ENCODE measurements at places on chromosomes 7 and 10. TPM values are rescaled to one million over a fixed set of nuclear protein-coding genes. Genes with fewer than 3 reads are reported as not detected.

Gene PURB
- total RNA-seq: 17.1 TPM

Gene POLR2J2
- 3.3 TPM for total RNA-seq

Gene CDHR1
- 0.17 TPM for total RNA-seq

DNA sequence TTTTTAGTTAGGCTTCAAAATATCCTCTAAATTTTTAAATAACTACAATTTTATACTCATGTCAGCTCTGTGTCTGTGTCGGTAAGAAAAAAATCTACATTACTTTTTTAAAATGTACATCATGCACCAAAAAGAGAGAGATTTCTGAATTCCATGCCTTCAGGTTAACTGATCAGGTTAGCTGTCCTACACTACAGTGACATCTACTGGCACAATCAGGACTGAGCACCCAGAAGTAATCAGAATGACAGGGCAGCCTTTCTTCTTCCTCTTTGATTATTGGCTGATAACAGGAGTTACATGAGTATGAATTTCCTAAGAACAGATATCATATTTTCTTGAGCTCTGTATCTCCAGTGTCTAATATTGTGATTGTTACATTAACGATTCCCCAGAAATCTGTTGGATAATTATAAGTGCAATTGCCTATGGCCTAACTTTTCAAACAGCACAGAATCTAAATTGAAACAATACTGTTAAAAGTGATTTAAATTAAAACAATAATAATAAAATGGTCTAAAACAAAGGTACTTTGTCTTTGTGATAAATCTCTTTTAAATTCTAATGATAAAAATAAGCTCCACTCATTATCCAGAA, 41.8 kb upstream of the HYCC1 start:
- H3K27ac ChIP-seq: no peak overlapping the region
- H3K4me1 ChIP-seq: no peaks in the 10 kb centered on the region
- H3K36me3 ChIP-seq: no peaks in the 10 kb centered on the region
- H3K4me3 ChIP-seq: no peak overlapping the region

DNA sequence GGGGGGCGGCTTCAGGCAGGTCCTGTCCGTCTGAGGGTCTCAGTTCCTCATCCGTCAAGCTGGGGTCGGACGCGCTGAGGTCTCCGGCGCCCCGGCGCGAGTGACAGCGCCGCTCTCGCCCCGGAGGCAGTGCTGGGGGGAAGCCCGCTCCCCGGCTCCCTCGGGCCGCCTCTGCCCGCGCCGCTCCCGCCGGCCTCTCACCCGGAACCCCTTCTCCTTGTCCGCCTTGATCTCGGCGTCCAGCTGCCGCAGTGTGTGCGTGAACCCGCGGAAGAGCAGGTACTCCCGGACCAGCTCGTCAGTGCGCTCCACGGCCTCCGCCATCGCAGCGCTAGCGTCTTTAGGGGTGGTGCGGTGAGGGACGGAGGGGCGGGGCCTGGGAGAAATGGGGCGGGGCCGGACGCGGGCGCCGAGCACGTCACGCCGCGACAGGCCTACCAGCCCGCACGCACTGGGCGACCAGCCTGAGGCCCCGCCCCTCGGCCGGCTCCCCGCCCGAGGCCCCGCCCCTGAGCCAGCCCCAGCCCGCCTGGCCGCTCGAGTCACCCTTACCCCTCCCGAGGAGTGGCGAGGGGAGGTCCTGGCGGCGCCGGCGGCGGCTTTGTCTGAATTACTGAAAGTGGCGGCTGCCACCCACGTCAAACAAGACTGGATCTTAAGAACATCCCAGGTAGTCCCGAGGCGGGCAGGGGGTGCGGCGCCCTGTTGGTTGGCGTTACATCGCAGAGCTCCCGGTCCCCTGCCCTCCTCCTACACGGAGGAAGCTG, at the start of gene WDR91:
WDR91 (minus strand) TSS at position 348 of the 767 bp plus-strand sequence; CDS start at position 324, 24 bp downstream.
- H3K4me1 ChIP-seq: no peaks in the 10 kb centered on the region
- H3K27ac ChIP-seq: peak within 1 kb of the TSS; percentile 42
- H3K27me3 ChIP-seq: no peaks in the 10 kb centered on the region
- peak within 1 kb of the TSS; percentile 68 for H3K4me3 ChIP-seq

Data from adrenal gland (tissue), 19 donors.